ENCODE measurements at places on chromosomes 6 and 20.
A peak's percentile ranks its signal among the peaks of the same experiment; 100 is the strongest.

DNA sequence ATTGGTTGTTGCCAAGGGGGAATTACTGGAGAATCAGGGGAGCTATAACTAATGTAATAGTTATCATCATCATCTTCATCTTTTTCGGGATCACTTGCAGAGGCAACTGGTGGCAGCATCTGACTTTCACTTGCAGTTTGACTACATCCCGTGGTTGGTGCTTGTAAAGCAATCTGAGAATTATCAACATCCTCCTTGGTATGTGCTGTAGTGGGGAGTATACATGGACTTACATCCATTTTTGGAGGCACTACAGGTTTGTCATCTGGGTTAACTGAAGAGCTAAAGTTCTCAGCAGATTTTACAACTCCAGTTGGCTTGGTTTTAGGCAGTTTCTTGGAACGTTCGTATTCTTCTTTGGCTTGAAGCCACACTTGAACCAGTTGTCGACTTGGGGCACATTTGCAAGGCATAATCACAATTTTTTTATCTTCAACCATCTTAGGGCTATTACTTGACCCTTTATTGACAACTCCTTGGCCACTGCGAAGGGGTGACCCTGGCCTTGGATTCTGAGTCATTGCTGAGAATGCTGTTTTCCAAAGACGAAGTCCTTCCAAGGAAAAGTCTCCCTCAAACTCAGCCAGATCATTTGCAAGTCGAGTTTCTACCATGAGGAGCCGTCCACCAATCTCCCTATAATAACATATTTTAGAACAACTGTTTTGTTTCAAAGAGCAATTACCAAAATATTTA, 115.5 kb downstream of the REV3L start:
- no peak for DNase-seq

DNA sequence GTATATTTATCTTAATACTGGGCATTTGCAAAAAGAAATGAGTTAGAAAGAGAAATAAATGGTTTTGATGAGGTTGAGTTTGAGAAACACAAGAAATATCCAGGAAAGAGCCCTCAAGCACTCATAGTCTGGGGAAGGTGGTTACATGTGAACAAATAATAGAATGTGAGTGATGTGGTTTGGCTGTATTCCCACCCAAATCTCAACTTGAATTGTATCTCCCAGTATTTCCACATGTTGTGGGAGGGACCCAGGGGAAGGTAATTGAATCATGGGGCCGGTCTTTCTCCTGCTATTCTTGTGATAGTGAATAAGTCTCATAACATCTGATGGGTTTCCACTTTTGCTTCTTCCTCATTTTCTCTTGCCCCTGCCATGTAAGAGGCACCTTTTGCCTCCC, 334.1 kb downstream of the COL12A1 start:
- no peak for DNase-seq

DNA sequence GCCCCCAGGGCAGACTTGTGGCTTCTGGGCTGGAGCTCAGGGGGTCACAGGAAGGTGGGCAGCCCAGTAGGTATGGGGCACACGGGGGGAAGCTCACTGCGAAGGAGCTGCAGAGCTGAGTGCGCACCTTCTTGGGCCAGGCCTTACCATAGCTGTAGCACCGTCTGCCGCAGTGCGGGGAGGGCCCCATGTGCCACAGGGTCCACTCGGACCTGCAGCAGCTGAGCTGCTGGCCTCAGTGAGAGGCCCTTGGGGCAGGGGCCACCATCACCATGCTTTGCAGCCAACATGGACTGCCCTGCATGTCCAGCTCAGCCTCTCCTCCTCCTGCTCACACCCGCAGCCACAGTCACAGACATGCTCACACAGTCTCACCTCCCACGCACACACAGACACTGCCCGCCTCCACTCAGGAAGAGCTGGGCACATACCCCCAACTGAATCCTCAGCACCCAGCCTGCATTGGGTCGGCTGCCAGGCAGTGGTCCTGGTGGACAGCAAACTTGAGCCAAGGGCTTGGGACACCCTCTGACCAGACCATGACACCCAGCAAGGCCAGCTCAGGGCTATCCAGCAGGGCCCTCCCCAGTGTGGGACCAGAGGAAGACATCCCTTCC, 35.3 kb downstream of the YTHDF1 start:
- DNase-seq, result no peak

DNA sequence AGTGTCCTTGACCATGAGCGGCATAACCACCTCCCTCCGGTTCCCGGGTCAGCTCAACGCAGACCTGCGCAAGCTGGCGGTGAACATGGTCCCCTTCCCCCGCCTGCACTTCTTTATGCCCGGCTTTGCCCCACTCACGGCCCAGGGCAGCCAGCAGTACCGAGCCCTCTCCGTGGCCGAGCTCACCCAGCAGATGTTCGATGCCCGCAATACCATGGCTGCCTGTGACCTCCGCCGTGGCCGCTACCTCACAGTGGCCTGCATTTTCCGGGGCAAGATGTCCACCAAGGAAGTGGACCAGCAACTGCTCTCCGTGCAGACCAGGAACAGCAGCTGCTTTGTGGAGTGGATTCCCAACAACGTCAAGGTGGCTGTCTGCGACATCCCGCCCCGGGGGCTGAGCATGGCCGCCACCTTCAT, 4.9 kb downstream of the TUBB1 start:
- no peak for DNase-seq

- no peak for DNase-seq
Observed at GRCh38 chr6:83767033-83767432, 58.1 kb upstream of the SNAP91 start.

DNA sequence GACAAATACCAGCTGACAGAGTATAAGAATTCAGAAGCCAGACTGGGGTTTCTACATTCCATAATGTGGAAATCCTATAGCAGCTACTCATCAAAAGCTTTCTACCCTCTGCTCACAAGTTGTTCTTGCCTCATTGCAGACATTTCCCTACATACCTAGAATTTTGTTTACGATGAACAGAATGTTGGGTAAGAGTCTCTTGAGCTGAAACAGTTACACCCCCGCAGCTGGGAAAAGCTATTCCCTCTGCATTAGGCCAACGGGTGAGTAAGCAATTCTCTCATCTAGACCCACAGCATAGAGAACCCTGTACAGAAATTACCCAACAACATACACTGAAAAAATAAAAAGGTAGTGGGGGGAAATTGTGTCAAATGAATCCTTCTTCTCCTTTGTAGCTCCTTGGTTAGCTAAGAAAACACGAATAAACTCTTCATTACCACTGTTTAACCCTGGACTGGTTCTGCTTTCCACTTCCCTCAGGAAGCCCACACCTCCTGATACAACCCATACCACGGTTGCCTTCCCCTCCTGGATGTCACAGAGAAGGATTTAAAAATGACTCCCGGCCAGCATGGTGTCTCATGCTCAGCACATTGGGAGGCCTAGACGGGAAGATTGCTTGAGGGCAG, 215.0 kb upstream of the SHLD1 start:
- no peak for DNase-seq

- DNase-seq, result peak; percentile 17
Observed at GRCh38 chr6:100001915-100002388, 7.9 kb upstream of the MCHR2 start.

DNA sequence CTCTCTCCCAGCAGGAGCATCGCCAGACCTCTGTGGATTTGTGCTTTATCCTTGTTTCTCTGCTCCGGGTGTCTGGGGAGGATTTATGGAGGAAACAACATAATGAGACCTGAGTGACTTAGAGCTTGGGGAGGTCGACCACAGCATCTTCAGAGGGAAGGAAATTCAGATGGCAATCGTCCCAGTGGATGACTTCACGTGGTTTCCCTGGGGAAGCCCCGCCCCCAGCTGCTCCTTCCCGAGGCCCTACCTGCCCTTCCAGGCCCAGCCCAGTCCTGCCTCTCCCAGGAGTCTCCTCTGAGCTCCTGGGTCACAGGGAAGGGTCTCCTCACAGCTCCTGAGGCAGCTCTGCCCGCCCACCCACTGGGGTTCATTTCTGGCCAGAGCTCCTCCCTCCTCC, 430.3 kb upstream of the SULF2 start:
- no peak for DNase-seq

DNA sequence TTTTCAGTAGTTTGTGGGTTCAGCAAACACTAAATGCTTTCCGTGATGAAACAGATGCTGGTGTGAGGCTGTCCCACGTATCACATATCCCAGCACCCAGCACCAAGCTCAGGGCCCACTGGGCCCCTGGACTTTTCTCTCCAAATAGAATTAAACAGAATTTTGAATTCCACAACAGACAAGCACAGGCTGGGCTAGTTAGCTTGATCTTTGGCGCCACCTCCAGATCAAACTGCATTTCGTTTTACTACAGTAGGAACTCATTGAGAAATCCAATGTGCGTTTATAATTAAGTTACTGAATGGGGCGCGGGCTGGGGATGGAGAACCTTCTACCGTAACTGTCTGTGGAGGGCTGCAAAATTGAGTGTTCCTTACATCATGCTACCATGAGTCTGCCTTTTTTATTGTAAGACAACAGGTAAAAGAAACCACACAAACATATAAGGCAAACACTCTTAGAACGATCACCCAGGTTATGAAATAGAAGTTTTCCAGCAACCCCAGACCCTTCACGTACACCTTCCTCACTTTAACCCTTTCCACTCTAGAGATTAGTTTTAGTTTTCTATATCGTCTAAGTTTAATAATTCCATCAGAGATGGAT, 107.8 kb downstream of the ZFP64 start:
- DNase-seq, result peak; percentile 13

- DNase-seq, result no peak
Observed at GRCh38 chr20:9531581-9531980, 17.2 kb downstream of the LAMP5 start.

DNA sequence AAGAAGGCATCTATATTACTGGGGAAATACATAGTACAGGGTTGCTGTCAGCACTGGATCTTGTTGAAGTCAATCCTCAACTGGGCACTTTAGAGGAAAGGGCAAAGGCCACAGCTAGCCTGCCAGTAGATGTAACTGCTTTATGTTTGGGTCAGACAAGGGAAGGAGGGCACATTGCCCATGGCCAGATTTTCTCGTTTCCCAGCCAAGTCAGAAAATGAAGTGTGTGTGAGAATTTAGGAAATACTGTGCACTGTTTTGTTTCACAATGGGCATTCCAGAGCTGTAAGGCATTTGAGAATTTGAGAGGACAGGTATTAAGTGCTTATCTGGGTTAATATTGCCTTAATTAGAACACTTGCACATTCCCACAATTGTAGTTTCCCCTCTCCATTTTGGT, 183.9 kb upstream of the MCHR2 start:
- no peak for DNase-seq

- DNase-seq, result no peak
Observed at GRCh38 chr6:165008971-165009370, 300.4 kb downstream of the C6orf118 start.

GRCh38 chr6:161274898-161275297, 1.0 kb upstream of the AGPAT4 start:
- DNase-seq, result no peak

DNA sequence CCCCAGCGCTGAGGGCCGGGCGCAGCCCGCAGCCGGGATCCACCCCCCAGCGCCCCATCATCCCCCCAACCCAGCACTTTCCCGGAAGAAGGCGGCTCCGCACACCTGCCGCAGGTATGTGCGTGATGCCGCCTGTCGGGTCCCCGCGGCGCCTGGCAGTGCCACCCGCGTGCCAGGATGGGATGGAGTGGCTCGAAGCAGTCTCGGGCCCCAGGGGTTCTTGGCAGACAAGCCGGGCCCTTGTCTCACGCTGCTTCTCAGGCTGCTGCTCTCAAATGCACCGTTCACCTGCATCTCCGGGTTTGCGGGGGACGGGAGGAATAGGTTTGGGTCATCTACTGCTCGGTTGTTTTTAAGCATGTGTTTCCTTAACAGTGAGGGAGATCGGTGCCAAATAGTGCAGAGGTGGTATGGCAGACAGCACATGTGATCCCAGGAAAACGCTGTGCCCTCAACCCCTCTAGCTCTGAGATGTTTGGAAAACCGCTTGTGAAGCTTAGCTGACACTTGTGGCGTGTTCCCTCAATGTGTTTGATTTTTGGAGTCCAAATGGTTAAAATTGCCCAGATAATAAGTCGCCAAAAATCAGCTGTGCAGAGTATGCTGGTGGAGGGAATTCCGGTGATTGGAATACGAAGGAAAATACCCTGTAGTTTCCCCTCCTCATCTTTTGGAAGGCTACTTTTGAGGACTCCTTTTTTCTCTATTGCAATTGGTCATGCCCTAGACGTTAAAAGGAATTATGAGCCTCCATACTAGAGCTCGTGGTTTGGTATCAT, 926 bp downstream of the MYLIP start:
- DNase-seq, result peak; percentile 31

- no peak for DNase-seq
Observed at GRCh38 chr6:153117986-153118879, 12.8 kb downstream of the RGS17 start.

DNA sequence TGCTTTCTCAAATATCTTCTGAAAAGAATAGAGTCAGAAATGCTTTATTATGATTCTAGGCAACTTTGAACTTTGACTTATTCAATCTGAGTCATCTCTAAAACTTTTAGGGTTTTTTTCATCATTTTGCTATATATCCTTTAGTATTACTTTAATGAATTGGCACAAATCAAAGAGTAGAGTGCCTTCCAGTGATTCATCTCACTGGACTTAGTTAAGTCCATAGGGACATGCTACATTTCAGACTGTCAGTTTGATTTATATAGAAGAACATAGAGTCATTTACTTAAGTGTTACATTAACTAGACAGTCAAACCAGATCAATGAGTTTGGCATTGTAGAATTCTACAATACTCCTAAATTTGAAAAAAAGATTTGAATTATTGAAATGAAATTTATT, 1235.7 kb upstream of the MAP3K7 start:
- DNase-seq, result no peak

DNA sequence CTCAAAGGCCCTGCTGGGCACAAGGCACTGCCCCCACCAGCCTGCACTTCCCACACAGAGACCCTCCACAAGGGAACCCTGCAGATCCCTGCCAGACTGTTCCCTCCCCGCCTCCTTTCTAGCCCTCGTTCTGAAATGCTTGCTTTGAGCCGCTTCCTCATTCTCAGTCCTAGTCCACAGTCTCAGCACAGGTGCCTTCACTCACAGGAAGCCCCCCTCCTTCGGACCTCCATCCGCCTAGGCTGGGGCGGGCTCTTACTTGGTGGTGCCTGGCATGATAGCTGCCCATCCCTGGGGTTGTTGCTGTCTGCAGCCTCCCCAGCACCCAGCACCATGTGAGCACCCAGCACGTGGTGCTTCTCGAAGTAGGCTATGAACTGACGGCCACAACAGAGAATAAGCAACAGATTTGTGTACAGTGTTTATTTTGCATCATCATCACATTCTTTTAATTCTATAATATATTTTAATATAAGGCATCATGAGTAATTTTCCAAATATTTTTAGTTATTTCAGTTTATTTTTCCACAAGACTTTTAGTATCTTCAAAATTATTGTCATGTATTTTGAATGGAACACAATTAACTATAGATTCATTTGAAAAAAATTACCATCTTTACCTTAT, 12.3 kb downstream of the CST5 start:
- no peak for DNase-seq

DNA sequence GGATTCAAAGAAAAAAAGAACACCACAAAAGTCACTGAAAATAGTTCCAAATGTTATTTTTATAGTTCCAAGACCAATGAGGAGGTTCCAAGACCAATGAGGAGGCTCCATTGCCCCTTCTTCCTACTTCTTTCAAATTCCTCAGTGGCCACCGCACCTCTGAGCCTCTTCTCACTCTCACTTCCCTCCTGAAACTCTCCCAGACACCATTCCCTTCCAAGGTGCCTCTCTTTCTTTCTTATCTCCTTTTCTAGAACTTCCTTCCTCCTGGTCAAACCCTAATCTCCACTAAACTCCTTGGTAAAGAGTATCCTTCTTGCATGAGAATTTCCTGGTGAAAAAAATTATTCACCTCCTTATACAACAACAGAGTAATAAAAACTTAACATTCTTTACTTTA, 20.4 kb upstream of the MCUR1 start:
- no peak for DNase-seq
